ENCODE measurements at places on chromosomes 1 and 21.
A peak's percentile ranks its signal among the peaks of the same experiment; 100 is the strongest.

DNA sequence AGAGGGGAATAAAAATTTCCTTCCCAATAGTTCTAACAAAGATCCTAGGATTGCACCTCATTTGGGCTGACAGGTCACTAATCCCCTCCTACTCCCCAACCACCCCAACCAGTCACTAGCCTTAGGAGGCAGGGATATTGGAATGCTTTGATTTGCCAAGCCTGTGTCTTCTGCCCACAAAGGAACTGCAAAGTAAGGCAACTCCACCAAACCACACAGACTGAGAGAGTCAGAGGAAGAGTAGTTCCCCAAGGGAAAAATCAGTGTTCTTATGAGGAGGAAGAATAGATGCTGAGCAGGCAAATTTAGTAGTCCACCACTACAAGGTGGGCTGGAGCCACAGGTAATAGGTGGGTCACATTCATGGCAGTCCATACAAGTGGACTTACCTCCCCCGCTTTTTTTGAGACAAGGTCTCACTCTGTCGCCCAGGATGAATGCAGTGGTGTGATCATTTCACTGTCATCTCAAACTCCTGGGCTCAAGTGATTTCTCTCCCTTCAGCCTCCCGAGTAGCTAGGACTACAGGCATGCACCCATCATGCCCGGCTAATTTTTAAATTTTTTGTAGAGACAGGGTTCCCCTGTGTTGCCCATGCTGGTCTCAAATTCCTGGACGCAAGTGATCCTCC lies 3.7 kb upstream of the TMEM39B start:
- DNase-seq: no peak

- no peak for DNase-seq
These were observed 97.6 kb upstream of the MAGI3 start for GRCh38 chr1:113292603-113293255.

- DNase-seq: peak; percentile 83
These were observed 18.5 kb downstream of the SERTAD4 start for GRCh38 chr1:210250998-210251679.

DNA sequence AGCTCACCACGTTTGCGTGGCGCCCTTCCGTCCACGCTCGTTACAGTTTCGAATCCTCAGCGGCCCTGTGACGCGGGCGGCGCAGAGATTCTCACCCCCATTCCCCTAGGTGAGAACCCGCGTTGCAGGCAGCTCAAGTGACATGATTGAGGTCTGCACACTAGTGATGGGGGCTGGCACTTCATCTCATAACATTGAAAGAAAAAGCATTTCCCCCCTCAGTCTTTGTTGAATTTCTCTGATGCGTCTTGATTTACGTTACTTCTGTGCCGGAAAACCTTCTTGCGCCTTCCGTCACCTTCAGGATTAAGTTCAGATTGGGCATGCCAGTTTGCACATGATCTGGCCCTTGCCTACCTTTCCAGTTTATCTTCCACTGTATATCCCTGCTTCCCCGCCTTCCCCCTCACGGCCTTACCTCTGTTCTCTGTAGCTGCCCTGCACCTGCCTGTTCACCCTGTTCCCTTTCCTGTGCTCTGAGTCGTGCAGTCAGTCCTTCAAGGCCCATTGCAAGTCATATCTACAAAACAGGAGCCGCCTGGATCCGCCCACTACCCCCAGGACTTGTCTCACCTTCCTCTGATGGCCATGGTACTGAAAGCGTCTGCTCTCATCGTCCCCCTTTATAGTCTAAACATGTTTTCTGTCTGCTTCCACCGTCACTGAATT lies 1.1 kb downstream of the CTPS1 start:
- peak; percentile 31 for DNase-seq

DNA sequence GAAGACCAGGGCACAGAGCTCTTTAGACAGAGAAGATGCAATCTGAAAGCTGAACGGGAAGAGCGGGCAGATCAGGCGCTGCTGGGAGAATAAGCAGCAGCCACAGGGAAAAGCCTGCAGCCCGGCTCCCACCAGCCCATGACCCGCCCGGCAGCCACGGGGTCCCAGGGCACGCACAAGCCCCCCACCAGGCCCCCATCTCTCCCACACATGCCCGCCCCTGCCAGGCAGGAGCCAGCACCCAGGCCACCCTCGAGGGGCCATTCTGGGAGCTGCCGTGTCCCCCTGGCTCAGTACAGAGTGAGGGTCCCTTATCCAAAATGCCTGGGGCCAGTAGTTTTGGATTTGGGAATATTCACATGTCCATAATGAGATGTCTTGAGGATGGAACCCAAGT lies 16.3 kb downstream of the SLC19A1 start:
- DNase-seq: no peak

- DNase-seq: no peak
These were observed 524.4 kb downstream of the DPYD start for GRCh38 chr1:97396463-97396862.

GRCh38 chr1:180888870-180889269 lies 23.8 kb upstream of the KIAA1614 start:
- no peak for DNase-seq

- DNase-seq: no peak
These were observed 24.8 kb upstream of the NMNAT2 start for GRCh38 chr1:183443011-183443410.

- DNase-seq: no peak
These were observed 68.1 kb downstream of the GRIK3 start for GRCh38 chr1:36966242-36966641.

Data from glutamatergic neuron (in vitro differentiated cells).